ENCODE measurements at places on chromosomes 2 and 18.
A peak's percentile ranks its signal among the peaks of the same experiment; 100 is the strongest.

GRCh38 chr2:85750587-85751575 is 2.9 kb upstream of the ATOH8 start:
- DNase-seq, result peak; percentile 37

GRCh38 chr2:140376686-140377085 is 1596.5 kb upstream of the NXPH2 start:
- no peak for DNase-seq

- DNase-seq, result no peak
These were observed 71.2 kb downstream of the MAIP1 start for GRCh38 chr2:200026332-200027230.

GRCh38 chr2:176843208-176843607 is 369.4 kb upstream of the HNRNPA3 start:
- no peak for DNase-seq

GRCh38 chr2:217231212-217231611 is 371.3 kb upstream of the TNP1 start:
- DNase-seq, result no peak

DNA sequence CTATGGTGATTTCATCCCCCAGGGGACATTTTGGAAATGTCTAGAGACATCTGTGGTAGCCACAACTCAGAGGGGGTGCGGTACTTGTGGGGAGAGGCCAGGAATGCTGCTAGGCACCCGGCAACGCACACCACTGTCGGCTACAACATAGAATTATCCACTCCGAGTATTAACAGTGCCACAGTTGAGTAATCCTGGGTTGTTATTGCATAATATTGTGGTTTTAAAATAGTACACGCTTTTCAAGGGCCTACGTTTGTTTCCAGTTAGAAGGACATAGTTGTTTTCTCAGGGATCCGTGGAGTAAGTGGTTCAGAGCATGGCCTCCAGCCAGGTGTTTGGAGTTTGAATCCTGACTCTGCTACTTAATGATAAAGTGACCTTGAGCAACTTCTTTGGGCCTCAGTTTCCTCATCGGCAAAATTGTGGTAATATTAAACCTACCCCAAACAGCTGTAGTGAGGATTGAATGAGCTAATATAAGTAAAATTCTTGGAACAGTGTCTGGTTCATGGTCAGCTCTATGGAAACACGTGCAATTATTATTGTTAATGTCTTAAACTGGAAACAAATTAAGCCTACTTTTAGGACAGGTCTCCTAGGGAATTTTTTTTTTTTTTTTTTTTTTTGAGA is 24.5 kb downstream of the CYP27A1 start:
- DNase-seq, result no peak

GRCh38 chr2:43294973-43295603 is 68.7 kb upstream of the ZFP36L2 start:
- DNase-seq, result no peak

DNA sequence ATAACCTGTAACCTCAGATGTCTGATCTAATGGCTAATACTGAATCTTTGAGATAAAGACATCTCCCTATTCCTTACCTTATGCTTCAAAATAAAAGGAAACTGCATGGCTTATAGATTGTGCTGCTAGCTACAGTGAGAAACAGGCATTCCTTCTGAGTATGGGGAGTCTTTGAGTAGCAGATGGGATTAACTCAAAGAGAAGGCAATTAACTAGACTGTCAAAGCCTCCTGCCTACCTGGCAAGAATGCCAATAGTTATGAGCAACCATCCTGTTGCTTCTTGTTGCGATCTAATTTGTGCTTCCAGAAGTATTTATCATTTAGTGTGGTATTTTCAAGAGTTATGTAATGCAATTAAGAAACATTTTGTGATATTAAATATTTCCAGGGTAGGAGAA is 660.0 kb upstream of the TMEFF2 start:
- no peak for DNase-seq

DNA sequence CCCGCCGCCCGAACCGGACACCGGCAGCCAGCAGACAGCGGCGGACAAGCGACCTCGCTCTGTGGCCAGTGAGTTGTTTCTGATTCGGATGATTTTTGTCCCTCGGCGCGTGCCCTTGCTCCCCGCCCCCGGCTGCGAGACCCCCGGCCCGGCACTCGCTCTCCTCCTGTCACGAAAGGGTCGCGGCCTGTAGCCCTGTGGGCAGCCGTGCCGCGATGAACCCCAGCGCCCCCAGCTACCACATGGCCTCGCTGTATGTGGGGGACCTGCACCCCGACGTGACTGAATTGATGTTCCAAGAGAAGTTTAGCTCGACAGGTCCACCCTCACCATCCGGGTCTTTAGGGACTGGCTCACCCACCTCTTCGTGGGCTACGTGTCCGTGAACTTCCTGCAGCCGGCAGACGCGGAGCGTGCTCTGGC is 1257.5 kb upstream of the ACVR2A start:
- DNase-seq, result no peak

GRCh38 chr2:217638533-217638932 is 364.3 kb downstream of the TNS1 start:
- no peak for DNase-seq

DNA sequence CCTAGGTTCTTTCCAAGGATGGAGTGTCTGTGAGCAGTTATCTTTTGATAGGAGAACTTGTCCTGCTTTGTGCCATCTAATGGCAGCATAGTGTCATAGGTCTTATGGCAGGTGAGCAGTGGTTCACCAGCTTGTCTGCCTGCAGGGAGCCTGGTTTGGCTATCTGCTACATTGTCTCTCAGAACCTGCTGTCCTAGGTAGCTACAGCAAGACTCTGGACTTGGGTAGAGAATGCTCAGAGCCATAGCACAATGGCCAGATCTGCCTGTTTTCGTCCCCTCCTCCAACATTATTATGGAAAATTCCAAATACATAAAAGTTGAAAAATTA is 28.3 kb downstream of the AGFG1 start:
- no peak for DNase-seq

DNA sequence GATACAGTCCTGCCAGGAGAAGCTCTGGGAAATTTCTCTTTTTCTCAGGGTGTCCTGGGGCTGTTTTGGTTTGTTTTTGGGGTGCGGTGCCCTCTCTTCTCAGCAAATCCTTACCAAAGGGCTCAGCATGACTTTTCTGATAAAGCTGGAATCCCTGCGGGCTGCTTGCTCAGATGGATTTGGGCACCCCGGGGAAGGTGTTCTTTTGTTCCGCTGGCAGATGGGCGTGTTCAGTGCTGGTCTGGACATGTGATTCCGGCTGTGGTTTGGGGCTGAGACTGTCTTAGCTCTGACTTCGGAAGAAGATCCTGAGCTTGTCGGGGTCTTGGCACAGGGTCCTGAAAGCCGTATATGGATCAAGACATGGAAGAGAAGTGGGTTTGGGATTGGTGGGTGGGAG is 134.2 kb upstream of the SPRED2 start:
- no peak for DNase-seq

- DNase-seq, result no peak
These were observed 15.3 kb upstream of the CREB1 start for GRCh38 chr2:207514451-207514850.

- no peak for DNase-seq
These were observed 229.2 kb downstream of the MYT1L start for GRCh38 chr2:2101924-2102323.

DNA sequence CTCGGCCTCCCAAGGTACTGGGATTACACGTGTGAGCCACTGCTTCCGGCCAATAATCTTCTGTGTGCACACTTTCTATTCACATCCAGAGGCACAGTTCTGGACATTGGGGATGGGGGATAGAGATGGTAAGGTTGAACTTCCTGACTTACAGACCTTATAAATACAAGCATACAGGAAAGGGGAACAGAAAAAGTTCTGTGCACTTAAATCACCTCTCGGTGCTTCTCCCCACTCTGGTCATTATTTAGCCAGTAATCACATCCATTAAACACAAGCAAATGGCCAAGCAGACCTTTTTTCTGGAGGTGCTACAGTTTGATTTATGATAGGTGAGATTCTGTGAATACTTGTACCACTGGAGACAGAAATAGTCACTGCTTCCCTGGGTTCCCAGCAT is 110.6 kb downstream of the CRIM1 start:
- DNase-seq, result no peak

DNA sequence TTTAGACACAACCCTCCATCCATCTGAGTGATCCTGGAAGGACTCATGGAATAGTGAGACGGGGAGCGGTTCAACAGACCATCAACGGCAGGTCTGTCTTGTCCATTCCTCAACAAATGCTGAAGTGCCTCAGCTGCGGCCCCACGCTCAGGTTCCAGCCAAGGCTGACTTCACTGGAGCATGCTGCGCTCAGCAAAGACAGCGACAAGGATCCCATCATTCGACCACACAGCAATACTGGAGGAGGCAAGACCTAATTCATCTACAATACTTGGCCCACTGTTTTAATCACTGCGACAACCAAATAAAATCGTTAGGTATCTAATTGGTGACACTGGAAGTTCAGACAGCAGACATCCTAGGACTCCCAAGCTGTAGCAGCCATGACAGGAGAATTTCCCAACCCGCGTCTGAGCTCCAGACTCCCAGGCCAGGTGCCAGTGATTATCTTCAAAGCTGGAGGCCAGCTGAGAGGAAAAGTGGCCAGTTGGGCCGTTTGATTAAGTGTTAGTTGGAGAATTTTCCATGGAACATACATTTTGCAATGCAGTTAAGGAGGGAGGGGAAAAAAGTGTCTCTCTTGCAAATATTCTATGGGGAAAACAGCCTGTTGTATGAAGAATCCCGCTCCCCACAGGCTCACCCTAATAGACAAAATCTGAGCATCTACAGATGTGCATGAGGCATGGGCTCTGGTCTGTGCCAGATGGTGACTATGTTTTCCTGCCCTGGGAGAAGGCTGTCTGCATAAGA is 92.5 kb upstream of the SLC35G4 start:
- no peak for DNase-seq

GRCh38 chr2:233117351-233117750 is 57.2 kb downstream of the INPP5D start:
- no peak for DNase-seq

DNA sequence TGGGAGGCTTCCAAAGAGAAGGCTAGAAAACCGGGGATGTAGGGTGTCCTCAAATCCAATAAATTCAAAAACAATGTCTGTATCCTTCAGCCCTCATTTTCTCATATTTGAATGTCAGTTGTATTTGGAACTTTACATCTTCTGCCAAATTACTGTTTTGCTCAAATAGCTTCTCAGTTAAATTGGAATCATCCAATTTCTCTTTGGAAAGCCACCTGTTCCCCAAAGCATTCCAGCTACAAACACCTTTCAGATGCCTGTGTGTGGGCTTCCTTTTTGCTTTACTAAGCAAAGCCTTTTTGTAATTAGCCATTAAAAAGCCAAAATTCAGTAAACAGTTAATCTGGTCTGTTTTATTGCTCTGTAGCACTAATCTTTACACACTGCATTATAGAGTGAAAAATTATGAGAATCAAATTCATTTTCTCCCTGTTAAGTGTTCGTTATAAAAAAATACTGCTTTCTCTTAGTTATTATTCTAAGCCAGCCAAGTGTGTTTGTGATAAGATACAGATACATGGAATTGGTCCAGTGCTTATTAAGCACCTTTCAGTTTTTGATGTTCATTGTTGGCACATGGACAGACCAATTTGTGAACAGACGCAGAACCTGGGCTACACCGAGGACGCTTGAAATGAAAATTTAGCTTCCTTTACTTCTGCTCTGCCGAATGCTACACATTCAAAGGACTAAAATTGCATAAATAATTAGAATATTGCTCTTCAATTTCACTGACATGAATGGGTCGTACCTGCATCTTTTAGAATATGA is 151.6 kb downstream of the RTN4 start:
- no peak for DNase-seq

DNA sequence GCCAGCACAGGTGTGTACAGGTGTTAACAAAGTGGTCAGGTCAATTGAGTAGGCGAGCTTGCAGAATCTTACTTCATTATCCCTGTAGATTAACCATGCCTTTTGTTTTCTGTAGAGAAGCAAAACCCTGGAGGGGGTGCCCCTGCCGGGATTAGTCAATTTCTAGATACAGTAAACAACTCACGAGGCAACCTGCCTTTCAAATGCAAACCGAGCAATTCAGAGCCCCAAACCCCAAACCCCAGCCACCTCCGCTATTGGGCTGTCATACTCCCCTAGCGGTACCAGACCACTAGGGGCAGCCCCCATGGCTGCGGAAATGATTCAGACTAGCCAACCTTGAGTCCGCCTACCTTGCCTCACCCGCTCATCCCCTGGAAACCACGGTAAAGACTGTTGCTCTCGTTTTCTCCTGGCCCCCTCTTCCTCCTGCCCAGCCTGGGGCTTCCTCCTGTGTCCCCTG is 61.4 kb upstream of the KIF5C start:
- no peak for DNase-seq

- no peak for DNase-seq
These were observed 23.6 kb upstream of the NEB start for GRCh38 chr2:151757861-151758260.

DNA sequence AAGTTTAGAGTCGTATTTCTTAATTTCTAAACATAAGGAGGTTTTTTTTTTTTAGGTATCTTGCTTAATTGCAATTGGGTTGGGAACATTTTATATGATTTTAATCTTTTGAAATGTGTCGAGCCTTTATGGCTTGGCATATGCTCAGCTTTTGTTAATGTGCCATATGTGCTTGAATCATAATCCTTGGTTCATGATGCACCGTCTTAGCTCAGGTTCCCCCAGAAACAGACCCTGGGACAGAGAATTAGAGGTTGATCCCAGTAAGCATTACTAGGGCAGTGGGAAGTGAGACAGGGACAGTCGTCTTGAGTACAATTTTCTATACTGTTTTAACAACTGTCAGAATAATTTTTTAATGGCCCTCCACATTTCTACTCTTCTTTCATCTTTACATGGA is 9.3 kb downstream of the CHCHD5 start:
- no peak for DNase-seq

DNA sequence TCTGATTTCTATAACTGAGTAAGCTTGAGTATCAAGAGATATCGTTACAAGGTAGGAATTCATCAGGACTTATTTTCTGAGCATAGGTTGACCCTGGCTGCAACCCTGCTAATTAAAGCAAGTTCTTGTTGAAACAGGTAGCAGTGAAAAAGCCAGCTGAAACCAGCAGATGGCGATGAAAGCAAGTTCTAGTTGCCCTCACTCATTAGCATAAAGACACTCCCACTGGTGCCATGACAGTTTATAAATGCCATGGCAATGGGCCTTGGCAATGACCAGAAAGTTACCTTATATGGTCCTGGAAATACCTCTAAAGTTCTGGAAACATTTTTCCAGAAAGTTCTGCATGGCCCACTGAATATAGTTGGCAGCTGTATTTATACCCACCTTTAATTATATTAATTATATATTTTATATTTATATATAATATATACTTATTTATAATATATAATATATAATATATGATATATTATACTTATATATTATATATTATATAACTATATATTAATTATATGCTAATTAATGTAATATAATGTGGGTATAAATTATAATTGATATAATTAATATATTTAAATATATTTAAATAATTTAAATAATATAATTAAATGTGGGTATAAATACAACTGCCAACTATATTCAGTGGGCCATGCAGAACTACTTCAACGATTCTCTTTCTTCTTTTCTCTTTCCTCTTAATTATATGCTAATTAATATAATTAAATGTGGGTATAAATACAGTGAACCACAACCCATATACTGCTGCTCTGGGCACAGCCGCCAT is 188.0 kb downstream of the CDH7 start:
- peak; percentile 15 for DNase-seq

- DNase-seq, result no peak
These were observed 50.2 kb downstream of the SKA1 start for GRCh38 chr18:50424877-50425690.

GRCh38 chr2:109468893-109469292 is 144.9 kb downstream of the SEPTIN10 start:
- no peak for DNase-seq
